Urothelium cell line (cell line): ENCODE measurements at places on chromosomes 16 and 17.

- no peak for DNase-seq
These were observed 9.1 kb downstream of the SLC7A6 start for GRCh38 chr16:68273459-68273858.

DNA sequence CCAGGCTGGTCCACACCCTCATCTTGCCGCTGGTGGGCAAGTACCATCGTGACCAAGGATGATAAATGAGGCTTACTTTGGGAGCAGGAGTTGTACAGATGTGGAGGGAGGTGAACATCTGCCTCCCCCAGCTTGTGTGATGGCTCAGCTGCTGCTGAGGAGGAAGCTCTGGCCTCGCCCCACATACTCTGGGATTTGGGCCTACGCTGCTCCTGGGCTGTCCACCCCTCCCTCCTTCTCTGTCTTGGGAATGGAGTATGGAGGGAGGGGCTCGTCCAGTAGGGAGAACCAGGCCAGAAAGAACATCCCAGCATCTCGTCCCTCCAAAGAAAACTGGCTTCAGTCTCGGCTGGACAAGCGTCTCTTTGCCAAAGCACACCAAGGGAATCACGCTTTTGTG is 134.8 kb upstream of the CDC42EP4 start:
- no peak for DNase-seq

GRCh38 chr16:14418795-14419225 is 211.2 kb downstream of the PARN start:
- DNase-seq, result no peak

- no peak for DNase-seq
These were observed 92.1 kb downstream of the TBC1D16 start for GRCh38 chr17:79943347-79944241.

DNA sequence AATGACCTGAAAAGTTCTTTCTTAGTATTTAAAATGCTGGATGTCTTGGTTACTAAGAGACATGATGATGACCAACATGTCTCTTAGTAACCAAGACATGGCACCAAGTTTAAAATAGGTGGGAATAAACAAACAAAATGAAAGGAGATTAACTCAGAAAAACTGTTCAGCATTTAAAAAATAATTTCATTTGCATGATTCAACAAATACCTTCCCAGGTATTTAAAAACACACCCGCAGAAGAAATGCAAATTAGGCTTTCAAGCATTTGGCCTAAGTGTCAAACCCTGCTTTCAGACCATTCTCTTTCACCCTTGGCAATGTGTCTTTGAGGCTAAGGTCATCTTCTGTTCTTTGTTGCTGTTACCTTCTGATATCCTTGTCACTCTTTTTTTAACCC is 91.4 kb upstream of the CORO6 start:
- no peak for DNase-seq

DNA sequence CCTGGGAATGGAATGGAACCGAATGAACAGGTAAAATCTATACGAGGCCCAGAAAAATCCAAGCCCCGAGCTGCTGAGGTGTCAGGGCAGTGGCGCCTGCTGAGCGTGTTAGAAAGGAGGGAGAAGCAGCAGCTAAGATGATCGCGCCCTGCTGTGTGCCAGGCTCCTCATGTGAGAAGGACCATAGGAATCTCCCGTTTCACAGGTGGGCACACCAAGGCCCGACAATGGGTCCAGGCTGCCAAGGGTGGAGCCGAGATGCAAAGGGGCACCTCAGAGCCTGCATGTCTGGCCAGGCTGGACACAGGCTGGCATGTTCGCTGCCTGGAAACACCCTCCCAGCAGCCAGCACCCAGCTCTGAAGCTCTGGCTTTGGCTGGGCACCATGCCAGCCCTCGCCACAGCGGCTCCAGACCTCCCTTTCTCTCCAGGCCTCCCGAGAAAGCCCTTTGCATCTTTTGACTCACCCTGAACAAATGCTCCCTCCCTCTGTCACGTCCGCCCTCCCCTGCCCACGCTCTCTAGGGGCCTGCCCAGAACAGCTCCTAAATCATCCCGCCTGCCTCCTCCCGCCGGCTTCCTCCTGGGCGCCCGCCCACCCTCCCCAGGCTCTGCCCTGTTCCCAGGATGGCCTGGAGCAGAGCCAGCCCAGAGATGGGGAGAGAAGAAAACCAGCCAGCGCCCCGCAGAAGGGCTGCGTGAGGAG is 217.8 kb upstream of the GSE1 start:
- peak; percentile 98 for DNase-seq

DNA sequence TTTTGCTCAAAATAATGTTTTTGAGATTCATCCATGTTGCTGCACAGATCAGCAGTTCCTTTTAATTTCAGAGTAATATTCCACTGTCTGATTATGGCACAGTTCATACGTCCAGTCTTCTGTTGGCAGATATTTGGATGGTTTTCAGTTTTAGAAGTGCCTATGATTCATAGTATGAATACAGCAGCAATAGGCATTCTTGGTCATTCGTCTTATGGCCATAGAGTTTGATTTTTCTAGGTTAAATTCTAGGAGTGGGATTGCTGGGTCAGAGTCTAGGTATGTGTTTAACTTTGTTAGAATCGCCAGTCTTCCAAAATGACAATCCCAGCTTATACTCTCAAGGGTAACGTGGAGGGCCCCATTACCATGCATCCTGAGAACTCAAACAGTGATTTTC is 11.5 kb upstream of the IL34 start:
- no peak for DNase-seq
